ENCODE measurements at places on chromosomes 5 and 9.

- DNase-seq = no peak
Observed at GRCh38 chr9:78026416-78026815, 5.2 kb downstream of the GNAQ start.

GRCh38 chr9:2601785-2602378, 19.7 kb upstream of the VLDLR start:
- DNase-seq = no peak

DNA sequence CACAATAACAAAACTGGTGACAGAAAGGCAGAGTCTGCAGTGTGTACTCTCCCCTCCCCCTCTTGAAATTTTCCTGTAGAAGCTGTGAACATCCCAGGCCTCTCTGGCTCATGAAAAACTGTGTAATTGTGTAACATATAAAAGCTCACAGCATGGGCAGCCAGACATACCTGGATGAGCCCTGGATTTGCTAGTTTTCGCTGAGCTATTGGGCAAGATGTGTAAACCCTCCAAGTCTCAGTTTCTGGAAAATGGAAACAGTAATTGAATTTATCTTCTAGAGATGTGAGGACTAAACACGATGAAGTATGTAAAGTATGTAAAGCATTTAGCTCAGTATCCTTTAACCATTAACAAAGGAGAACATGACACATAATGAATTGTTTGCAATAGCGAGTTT, 143.2 kb upstream of the ANKH start:
- no peak for DNase-seq

GRCh38 chr9:1048811-1049210, 1.3 kb upstream of the DMRT2 start:
- DNase-seq = no peak

DNA sequence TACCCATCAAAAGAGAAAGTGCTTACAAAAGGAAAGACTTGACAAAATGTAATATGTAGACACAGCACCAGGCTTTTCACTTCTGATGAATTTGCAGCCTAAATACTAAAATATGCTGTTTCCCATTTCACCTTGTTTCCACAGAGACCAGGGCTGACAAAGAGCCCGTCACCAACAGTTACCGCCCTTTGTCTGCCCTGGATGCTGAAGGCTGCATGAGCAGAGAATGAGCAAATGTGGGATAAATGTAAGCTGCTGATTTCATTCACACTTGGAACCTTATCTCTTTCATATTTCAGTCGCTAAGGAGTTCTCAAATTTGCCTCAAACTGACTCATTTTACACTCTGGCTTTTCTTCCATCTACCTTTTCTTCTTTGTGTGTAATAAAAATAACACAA, 213.9 kb downstream of the TMEM167A start:
- DNase-seq = no peak
